AG09319 (cell line): ENCODE measurements at places on chromosomes 6 and 20.
A peak's percentile ranks its signal among the peaks of the same experiment; 100 is the strongest.

- DNase-seq = peak; percentile 38
These were observed 36.6 kb downstream of the MTRES1 start for GRCh38 chr6:107064579-107065065.

- DNase-seq = peak; percentile 44
These were observed 22.2 kb downstream of the TNXB start for GRCh38 chr6:32086661-32087573.

DNA sequence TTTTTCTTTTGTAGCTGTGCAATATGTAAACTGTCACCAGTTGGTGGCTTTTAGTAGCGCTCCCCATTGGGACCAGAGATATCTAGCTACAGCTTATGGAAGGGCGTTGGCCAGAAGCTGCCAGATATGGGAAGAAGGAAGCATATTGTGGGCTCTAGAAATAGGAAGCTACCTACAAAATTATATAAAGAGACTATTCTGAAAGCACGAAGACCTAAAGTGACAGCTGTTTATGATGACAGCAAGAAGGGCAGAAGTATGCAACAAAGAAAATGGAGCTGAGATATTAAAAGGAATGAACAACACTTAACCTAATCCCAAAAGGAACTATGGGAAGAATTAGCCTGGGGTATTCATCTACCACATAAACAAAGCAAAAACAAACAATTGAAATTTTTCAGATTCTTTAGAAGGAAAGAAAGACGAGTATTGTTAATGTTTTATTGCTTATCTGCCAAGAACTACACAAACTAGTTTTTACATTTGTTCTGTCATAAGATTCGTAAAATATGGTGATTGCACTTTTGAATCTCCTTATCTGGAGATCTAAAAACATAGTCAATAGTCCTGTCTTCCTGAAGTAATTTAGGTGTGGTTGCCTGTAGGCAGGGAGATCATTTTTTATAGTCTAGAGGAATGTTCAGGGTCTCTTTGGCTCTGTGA lies 81.6 kb downstream of the NCOA7 start:
- DNase-seq = no peak

DNA sequence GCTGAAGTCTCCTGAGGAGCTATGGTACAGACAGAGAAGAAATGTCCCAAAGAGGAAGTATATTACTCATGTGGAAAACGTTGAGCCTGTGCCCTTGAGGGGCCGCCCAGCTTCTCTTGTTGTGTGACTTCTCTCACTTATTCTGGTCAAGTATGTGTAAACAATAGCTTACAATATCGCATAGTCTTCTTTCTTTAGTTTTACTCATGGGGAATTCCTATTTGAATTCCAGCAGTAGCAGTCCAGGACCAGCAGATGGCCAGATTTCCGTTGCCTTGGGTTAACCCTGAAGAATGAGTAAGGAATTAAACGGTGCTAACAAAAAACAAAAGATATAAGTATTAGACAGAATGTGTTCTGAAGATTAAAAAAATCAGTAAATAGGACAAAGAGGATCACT lies 522.0 kb upstream of the GJE1 start:
- DNase-seq = no peak

- DNase-seq = no peak
These were observed 8.1 kb downstream of the SNRPB start for GRCh38 chr20:2462484-2462883.

DNA sequence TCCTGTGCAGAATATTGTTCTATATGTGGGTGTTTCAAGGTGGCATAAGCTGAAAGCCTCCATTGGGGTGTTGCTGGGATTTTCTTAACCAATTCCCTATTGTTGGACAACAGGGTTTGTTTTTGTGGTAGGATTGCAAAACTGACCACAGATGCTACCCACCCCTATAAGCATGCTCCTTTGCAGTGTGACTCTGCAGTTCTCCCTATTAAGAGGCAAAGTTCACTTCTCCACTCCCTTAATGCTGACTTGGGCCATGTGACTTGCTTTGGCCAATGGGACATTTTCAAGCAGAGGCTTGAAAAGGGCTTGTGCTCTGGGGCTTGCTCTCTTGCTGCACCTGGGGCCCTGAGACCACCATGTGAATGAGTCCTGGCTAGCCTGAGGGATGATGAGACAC lies 8.5 kb upstream of the ANGPT4 start:
- DNase-seq = no peak

DNA sequence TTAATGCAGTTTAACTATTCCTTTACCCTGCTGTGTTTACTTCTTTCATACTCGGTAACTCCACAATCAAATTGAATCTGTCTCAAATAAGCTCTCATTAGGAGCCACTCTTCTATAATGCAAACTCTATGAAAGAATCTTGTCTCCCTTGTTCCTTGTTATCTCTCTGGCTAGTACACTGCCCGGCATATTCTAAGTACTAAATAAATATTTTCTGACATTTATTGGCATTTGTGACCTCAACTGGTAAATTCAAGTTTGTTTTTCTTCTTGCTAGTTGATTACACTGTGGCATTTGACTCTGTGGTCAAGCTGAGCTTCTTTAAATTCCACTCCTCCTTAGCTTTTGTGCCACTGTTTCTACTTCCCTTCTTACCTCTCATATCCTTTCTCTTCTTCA lies 237.6 kb upstream of the KHDRBS2 start:
- no peak for DNase-seq

GRCh38 chr6:129740013-129740412 lies 30.0 kb upstream of the ARHGAP18 start:
- no peak for DNase-seq

GRCh38 chr20:10077886-10078285 lies 43.1 kb downstream of the ANKEF1 start:
- no peak for DNase-seq

DNA sequence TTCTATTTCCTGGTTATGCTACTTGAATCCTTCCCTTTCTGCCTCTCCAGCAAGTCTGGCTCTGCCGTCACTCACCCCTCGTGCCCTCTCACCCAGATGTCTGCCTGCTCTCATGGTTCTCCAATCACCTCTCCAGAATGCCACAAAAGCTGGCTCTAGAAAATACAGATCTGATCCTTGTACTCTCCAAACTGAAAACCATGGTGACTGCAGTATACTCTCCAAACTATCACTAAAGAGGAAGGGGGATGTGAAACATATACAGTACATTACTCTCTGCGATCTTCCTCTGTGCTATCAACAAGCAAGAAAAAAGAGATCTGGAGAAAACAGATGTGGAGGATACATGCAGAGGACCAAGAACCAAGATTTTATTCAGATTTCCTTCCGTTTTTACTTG lies 91.1 kb downstream of the ATXN1 start:
- no peak for DNase-seq

GRCh38 chr6:14450133-14450504 lies 332.5 kb downstream of the CD83 start:
- no peak for DNase-seq

- DNase-seq = no peak
These were observed 493.3 kb upstream of the MARCKS start for GRCh38 chr6:113363866-113364265.

DNA sequence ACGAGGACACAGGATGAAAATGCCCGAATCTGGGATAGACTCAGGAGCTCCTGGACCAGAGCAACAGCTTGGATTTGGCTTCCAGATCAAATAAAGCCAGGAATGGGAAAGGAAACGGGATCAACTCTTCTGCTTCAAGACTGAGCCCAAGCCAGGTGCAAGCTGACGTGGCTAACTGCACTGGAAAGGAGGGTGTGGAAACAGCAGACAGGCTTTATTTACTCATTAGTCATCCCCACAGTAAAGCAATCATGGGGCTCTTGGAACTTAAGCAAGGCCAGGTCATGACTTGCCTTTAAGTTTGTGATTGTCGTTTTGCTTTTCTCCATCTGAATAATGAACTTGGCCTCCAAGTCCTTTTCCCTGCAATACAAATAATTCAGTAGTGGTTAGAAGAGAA lies 45.2 kb downstream of the KIF16B start:
- peak; percentile 76 for DNase-seq

GRCh38 chr6:159446340-159446739 lies 246.7 kb downstream of the SOD2 start:
- DNase-seq = no peak

GRCh38 chr6:160279850-160280249 lies 21.2 kb upstream of the SLC22A2 start:
- no peak for DNase-seq

- no peak for DNase-seq
These were observed 224.7 kb upstream of the PLCB4 start for GRCh38 chr20:8844179-8844578.

DNA sequence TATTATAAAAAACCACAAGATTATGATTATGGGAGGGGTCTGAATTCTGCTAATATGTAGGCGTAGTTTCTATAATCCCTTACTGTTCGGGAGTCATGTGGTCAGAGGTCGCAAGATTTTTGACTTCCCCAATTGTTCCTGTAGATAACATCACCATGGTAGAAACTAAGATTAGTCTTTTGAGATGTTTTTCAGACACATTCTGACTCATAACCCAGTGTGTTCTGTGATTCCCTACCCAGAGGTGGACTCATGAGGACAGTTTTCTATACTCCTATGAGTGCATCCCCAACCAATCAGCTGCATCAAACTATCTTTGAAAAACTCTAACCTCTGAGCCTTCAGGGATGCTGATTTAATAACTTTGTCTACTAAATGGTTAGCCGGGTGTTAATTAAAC lies 175.5 kb downstream of the RFPL4B start:
- DNase-seq = no peak

DNA sequence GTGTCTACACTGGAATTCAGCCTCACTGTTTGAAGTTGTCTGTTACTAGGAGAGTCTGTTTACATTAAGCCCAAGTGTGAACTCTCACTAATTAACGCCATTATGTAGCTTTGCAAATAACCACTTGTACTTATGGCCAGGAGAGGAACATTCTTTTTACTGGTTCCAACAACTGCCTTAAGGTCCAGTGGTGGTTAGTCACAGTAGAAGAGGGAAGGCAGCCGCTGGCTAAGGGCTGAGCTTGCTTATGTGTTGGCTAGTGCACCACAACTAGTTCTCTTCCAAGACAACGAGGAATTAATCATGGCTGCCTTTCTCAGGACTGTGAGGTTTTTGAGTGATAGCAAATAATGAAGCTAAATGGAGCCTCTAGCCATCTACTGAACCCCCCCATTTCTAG lies 14.9 kb upstream of the SLC22A23 start:
- DNase-seq = no peak

DNA sequence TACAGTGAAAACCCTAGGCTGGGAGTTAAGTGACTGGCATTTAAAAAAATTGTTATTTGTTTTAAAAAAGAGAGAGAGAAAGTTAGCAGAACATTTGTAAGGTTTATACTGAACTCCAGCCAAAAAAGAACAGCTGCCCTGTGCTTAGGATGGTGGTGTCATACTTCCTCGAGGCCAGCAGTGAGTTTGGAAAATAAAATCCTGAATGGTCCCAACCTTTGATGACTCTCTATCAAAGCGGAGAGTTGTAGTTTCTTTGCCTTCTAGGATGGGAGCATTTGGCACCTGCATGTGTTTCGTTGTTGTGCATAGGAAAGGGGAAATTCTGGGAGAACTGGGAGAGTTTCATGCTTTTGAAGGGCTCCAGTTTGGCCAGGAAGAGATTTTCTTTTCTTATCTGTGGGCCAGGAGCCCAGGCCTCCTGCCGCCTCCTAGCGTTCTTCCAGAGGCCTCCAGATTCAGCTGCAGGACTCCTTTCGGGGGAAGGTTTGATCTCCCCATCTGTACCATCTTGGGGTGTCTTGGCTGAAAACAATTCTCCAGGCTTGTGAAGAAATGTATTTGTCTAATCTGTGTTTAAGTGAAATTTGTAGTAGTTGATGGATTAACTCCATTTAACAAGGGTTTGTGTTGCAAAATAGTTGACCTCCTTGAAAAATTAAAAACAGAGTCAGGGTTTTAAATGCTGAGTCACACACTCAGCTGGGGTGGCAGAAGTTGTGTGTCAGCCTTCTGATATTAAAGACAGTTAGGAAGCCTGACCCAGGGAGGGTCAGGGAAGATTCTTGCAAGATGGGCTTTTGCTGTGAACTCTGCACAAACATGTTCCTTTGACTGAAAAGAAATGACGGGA lies 63.4 kb downstream of the TXNDC5 start:
- no peak for DNase-seq

DNA sequence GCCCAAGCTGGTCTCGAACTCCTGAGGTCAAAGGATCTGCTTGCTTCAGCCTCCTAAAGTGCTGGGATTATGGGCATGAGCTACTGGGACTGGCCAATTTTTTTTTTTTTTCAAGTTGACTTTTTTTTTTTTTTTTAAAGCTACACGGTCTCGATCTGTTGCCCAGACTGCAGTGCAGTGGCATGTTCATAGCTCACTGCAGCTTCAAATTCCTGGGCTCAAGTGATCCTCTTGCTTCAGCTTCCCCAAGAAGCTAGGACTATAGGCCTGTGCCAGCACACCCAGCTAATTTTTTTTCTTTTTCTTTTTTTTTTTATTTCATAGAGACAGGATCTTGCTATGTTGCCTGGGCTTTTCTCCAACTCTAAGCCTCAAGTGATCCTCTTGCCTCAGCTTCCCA lies 59.5 kb downstream of the NCOA3 start:
- DNase-seq = peak; percentile 52

DNA sequence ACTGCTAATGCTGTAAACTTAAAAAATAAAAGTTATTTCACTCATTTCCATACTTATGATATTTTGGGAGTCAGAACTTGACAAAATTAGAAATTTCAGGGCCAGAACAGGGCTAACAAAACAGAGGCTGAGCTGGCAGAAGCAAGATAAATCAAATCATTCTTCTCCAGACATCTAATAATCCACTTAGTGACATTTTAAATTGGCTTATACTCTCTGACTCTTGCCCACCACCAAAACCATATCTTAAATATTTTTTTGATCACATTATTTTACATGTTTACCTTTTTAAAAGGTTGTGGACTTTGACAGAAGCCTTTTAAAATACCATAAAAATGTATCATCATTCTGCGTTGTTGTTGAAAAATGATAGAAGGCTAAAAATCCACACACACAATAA lies 116.5 kb downstream of the LMBRD1 start:
- DNase-seq = no peak

GRCh38 chr20:59933849-59934585 lies 580 bp upstream of the SYCP2 start:
- no peak for DNase-seq

GRCh38 chr20:48705240-48706115 lies 122.3 kb downstream of the PREX1 start:
- DNase-seq = peak; percentile 37

GRCh38 chr20:44324343-44324742 lies 12.5 kb upstream of the R3HDML start:
- DNase-seq = no peak

- no peak for DNase-seq
These were observed 434.2 kb upstream of the CDH4 start for GRCh38 chr20:60817891-60818290.

DNA sequence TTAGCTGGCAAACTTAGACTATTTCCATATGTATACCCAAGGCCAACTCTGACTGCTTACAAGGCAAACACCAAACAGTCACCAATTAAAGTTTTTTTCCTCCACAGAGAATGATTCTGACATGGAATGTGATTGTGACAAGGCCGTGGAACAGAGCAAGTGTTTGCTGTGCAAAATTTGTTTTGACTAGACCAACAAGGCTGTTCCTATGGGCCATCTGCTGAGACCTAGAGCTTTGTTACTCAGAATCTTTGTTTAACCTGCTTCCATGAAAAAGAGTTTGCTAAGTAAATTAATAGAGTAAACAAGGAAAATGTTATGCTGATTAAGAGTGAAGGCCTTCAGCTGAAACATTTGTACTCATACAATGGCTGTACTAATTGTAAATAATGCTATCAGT lies 51.6 kb upstream of the IMPG1 start:
- no peak for DNase-seq

- DNase-seq = no peak
These were observed 94.6 kb downstream of the BANF2 start for GRCh38 chr20:17794400-17794799.
